Stimulated activated CD8-positive, alpha-beta memory T cell treated with anti-CD3 and anti-CD28 coated beads, Interleukin-7, amount 100 ng/mL, for 4 hours (primary cell): ENCODE measurements at places on chromosomes 7 and 10.

- no peak for DNase-seq
Observed at GRCh38 chr7:126398851-126399529, 853.8 kb downstream of the GRM8 start.

DNA sequence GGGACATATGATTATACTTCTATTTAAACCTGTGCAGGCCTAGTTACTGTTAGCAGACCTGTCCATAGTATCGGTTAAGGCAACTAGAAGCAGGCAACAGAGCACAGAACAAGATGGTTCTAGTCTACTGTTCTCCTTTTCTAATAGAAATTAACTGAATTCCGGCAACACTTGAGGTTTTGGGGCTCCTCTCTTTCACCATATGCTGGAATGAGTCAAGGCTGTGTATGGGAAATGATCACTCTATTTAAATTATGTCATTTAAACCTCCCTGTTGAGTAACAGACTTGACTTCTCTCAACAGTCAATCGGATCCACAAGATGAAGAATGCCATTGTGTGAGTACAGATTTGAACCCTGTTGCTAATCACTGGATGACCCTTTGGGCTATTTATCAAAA lies 6.2 kb upstream of the OTUD1 start:
- no peak for DNase-seq

- no peak for DNase-seq
Observed at GRCh38 chr10:132001238-132001972, 19.7 kb upstream of the BNIP3 start.

GRCh38 chr10:133448120-133448519 lies 5.6 kb upstream of the SCART1 start:
- DNase-seq, result no peak

DNA sequence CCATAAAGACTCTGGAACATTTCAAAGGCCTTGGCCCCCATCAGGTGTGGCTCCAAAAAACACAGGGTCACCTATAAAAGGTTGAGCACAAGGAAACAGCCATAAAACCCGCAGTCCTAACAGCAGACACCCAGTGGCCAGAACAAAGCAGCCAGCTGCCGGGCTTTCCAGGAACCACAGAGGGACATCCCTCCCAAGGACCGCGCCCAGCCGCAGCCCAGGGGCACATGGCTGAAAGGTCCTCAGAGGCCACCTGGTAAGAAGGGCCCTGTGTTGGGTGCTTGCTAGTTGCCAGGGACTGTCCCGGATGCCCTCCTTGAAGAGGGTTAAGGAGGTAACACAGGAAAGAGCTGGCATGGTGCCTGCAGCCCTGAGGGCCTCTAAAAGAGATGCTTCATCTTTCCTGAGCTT lies 32.7 kb downstream of the KCNMA1 start:
- no peak for DNase-seq
